Activated gamma-delta T cell (primary cell): ENCODE measurements at places on chromosomes 12 and 14.

GRCh38 chr14:36315159-36315853 is 5.1 kb downstream of the MBIP start:
- DNase-seq: no peak

- no peak for DNase-seq
These were observed 132.9 kb downstream of the CEP83 start for GRCh38 chr12:94326727-94327126.

- DNase-seq: no peak
These were observed 119.2 kb downstream of the TRMT5 start for GRCh38 chr14:60861545-60862140.

- no peak for DNase-seq
These were observed at the start of gene MYF5 for GRCh38 chr12:80716696-80717469. Gene MYF5 (plus strand): TSS chr12:80716912. CDS start chr12:80717064, 152 bp downstream.

- peak; percentile 35 for DNase-seq
These were observed 114.8 kb downstream of the PLXNC1 start for GRCh38 chr12:94263011-94263811.

DNA sequence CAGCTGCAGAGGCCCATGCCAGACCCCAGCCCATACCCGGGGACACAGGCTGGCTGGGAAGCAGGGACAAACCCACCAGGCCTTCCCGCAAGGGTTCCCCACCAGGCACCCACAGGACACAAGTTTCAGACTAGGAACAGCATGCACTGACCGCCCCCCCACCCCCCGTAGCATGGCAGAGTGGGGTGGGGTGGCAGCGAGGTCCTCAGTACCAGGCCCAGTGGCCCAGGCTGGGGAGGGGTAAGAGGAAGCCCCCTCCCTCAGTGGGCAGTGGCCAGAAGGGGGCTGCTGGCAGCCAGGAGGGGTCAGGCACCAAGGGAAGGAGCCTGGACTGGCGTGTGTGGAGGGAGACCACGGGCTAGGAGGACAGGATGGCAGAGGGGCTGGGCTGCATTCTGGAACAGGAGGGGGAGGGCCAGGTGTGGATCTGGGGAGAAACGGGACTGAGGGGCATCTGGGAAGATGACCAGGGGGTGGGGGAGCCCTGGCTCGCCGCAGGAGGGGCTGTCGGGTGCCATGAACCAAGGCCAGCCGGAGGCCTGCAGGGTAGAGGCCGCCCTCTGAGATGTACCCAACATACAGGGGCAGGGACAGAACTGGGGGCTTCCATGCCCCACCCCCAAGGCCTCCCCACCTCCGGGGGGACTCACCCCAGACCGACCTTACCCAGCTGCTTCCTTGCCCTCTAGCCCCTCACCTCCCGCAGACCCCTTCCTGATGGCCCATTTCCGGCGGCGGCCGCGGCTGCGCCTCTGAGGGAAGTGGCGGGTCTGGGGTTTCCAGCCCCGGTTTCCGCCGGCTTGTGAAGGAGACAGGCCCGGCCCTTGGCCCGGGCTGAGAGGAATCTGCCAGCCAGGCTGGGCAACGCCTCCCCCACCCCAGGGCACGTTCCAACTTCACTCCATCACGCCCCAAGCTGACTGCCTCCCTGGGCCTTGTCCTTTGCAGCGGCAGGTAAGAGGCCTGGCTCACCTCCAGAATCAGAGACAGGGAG is 5.6 kb upstream of the JAG2 start:
- DNase-seq: peak; percentile 66

GRCh38 chr14:101862711-101863110 is 101.2 kb downstream of the PPP2R5C start:
- DNase-seq: no peak

DNA sequence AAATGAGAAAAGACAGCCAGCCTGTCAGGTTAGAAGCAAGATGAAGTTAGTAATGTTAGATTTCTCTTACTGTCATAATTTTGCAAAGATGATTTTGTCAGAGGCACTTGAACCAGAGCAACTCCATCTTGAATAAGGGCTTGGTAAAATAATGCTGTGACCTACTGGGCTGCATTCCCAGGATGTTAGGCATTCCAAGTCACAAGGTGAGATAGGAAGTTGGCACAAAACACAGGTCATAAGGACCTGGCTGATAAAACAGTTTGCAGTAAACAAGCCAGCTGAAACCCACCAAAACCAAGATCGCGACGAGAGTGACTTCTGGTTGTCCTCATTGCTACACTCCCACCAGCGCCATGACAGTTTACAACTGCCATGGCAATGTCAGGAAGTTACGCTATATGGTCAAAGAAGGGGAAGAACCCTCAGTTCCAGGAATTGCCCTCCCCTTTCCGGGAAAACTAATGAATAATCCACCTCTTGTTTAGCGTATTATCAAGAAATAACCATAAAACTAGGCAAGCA is 1313.5 kb upstream of the TMEM132C start:
- DNase-seq: no peak

GRCh38 chr12:27185234-27186021 is 58.7 kb upstream of the STK38L start:
- no peak for DNase-seq

DNA sequence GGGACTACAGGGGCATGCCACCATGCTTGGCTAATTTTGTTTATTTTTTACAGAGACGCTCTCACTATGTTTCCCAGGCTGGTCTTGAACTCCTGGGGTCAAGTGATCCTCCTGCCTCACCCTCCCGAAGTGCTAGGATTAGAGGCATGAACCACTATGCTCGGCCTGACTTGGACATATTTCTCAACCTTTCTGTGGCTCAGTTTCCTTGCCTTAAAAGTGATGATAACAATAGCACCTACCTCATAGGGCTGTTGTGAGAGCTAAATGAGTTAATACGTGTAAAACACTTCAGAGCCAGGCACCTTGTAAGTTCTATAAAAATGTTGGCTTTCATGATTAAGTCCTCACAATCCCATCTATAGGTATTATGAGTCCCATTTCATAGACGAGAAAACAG is 89.2 kb upstream of the METAP2 start:
- DNase-seq: no peak

GRCh38 chr14:89411976-89412375 is 5.1 kb downstream of the FOXN3 start:
- no peak for DNase-seq

- DNase-seq: no peak
These were observed 165.9 kb upstream of the OTX2 start for GRCh38 chr14:56976211-56976610.

GRCh38 chr12:111419784-111420183 is 14.1 kb downstream of the SH2B3 start:
- no peak for DNase-seq

GRCh38 chr12:51442324-51442723 is 17.7 kb downstream of the SLC4A8 start:
- no peak for DNase-seq

DNA sequence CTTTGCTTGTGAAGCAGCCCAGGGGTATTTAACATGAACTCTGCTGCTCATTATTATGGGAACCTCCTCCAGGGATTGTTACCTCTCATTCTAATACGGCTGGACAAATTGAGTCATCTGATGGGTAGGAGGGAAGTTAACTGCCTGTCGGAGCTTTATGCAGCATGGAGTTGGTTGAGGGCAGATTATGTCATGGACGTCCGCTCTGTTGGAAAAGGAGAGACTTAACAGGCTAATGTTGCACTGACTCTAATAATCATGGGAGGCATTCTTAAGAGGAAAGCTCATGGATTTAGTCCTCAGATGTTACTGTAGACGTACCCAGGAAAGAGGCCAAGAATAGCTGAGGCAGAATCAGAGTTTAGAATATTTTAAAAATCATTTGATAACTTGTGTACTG is 9.9 kb downstream of the POP5 start:
- no peak for DNase-seq

- no peak for DNase-seq
These were observed 825 bp downstream of the DHH start for GRCh38 chr12:49093792-49094159.

DNA sequence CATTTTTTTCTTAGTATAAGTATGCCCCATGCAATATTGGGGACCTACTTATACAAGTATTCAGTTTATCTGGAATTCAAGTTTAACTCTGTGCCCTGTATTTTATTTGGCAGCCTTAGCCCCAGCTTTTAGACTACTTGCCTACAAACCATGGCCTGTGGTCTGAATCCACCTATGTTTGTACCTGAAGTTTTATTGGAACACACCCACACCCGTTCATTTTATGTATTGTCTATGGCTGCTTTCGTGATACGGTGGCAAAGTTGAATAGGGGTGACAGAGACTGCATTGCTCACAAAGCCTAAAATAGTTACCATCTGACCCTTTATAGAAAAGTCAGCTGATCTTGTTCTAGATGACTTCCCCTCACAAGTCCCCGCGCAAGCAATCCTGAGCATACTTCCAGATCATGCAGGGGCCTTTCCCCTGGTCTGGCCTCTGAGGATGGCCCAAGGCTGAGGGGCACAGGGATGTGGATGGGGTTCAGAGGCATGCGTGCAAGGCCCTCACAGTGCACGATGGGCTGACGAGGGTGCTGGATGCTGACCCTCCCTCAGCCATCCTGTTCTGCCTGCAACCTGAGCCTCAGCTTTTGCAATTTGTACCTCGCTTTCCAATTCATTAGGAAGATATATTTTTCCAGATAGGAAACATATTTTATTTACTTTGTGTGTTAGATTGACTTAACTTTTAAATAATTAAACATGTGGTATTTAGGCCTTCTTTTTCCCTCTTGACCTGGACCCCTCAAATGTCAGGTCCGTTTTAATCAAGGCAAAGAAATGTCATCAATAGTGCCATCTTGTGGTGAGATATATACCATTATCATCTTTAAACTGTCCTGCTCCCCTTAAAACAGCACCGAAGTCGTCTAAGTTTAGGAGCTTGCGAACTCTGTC is 527.3 kb upstream of the CCDC196 start:
- DNase-seq: no peak

- no peak for DNase-seq
These were observed 12.1 kb downstream of the ZFHX2 start for GRCh38 chr14:23539248-23540140.

DNA sequence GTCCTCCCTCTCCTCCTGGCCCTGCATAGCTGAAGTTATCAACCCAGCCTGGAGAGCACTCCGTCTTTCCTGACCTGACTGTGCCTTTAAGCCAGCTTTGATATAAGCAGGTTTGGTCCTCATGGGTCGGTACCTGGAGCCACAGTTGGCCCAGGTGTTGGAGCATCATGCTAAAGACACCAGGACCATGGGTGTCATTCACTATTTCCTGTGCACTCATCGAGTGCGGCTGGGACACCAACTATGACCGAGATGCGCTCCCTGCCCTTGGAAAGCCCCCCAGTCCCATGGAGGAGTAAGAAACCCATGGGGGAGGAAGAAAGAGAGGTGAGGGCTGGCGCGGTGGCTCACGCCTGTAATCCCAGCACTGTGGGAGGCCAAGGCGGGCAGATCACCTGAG is 78.9 kb upstream of the CCND2 start:
- DNase-seq: no peak

DNA sequence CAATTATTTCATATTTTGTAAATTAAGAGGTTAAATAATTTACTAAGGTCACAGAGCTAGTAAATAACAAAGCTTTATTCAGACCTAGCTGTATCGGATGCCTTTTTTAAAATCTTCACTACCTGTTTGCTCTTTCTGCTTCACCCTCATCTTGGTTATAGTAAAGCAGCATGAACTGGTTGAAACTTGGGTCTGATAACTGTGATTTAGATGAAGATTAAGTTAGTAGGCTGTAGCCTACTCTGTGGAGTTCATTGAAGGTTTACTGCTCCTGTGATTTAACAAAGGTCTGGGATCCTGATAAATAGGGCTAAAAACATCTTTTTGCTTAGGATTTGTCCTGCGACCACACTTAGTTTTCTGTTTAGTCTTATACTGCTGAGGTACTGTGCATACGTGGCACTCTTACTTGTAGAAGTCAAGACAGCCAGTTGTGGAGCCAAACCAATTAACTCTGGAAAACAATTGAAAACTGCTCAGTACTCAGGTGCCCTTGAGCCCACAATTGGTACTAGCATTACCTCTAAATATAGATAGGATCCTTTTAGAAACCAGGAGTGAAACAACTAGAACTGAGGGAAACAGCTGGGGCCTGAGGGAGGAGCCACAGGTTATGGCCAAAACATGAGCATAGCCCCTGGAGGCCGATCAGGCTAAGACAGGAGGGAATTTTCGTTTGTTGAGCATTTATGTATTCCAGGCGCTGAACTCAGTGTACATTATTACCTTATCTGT is 2.3 kb downstream of the SPATS2 start:
- DNase-seq: no peak

DNA sequence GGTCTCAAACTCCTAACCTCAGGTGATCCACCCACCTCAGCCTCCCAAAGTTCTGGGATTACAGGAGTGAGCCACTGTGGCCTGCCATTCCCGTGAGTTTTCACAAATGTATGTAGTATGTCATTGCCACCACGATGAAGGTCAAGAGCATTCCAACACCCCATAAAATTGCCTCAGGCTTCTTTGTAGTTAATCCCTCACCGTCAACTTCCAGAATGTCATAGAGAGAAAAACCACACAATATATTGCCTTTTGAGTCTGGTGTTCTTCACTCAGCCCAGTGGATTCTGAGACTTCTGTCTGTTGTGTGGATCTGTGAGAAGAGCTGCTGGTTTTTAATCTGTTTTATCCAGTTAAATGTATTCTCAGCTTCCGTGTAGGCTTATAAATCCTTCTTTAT is 12.6 kb upstream of the CFAP251 start:
- no peak for DNase-seq

DNA sequence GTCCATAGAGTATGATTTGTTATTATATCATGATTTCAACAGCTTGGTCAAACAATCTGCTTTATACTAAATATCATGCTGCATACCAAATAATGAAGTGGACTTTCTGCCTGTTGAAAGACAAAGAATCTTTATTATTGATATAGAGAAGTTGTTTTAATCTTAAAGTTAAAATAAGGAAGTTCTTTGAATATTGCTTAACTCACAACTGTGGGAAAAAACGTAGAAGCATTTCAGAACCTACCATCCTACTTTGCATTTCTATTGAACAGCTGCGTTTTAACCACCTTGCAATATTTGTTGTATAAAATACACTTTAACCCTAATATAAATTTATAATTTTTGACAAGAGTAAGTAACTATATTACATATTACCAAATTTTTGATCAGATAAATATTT is 22.9 kb upstream of the ARL1 start:
- no peak for DNase-seq

- no peak for DNase-seq
These were observed 45.5 kb downstream of the PRIMA1 start for GRCh38 chr14:93742761-93743160.
